ENCODE measurements at places on chromosomes 13 and 19.
A peak's percentile ranks its signal among the peaks of the same experiment; 100 is the strongest.

DNA sequence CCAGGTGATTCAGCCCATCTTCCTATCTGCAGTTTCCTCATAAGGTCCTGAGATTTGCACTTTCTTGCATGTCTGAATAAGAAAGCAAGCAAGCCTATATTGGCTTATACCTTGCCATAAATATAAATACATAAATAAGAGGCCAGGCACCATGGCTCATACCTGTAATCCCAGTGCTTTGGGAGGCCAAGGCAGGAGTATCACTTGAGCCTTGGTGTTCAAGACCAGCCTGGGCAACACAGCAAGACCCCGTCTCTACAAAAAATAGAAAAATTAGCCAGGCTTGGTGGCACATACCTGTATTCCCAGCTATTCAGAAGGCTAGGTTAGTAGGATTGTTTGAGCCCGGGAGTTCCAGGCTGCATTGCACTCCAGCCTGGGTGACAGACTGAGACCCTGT lies 5.5 kb upstream of the GPATCH1 start:
- no peak for DNase-seq

GRCh38 chr13:42017264-42017663 lies 31.2 kb upstream of the DGKH start:
- no peak for DNase-seq

GRCh38 chr19:1862424-1863327 lies 703 bp downstream of the KLF16 start:
- DNase-seq, result peak; percentile 52

DNA sequence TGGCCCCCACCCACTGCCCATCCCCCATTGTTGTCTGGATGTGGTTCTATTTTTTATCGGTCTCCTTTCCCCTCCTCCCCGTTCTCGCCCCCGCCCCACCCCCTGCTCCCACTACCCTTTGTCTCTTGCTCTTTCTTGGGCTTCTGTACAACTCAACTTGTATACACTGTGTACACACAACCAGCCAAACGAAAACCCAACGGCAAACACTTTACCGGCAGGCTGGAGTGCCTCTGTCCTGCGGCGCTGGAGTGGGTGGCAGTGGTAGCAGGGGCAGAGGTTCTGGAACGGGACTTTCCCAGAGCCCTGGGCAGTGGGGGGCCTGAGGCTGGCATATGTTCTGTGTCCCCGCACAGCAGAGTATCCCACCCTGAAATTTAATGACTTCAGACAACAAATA lies 13.7 kb downstream of the RRAS start:
- no peak for DNase-seq

- no peak for DNase-seq
These were observed 117.9 kb downstream of the CCNA1 start for GRCh38 chr13:36550177-36550576.

DNA sequence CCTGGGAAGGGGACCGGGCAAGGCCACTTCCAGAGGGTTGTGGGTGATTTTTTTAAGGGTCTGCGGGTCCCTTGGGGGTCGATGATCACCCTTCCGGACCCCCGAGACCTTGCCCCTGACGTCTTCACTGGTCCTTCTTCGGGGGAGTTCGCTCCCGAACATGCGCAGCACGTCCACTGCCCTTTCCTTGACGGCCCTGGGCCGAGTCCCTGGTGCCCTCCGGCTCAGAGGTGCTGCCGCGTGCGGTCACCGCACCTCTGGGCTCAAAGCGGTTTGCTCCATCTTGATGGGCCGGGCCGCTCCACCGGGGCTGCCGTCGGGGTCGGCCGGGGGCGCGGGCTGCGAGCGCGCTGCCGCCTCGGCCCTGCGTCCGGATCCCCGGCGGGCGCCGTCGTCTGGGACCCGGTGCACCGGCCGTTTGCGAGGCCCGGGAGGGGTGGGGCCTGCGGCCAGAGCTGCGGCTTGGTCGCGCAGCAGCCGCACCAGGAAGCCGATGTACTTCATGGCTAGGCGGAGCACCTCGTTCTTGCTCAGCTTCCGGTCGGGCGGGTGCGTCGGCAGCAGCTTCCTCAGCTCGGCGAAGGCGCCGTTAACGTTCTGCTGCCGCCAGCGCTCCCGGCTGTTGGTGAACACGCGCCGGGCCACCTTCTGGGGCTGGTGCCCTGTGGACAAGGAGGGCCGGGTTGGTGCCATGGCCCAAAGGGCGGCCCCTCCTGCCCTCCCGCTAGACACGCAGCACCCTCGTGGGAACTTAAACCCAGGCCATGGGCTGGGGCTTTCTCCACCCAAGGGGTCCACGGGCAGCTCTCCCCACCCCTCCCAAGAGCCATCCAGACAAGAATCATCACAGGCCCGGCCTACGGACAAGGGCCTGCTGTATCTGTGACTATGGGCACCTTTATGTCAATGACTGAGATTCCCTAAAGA lies 3.3 kb downstream of the LYL1 start:
- peak; percentile 96 for DNase-seq

DNA sequence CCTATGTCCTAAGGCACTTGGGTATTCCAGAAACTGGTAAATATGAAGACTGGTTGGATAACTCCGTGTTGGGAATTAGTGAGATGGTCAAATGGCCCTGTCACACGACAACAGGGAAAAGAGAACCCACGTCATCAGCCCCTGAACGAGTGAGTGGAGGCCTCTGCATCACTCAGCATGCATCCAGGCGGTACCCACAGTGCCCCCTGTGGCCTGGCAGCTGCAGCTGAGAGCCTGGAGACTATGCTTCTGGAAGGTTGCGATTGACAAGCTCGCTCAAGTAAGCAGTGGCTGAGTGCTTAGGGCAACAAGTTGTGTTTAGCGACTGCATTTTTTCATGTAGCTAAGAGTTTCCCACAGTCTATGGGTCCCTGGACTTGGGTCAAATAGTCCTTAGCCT lies 55.9 kb downstream of the COL4A2 start:
- DNase-seq, result no peak

- peak; percentile 66 for DNase-seq
These were observed 5.9 kb downstream of the PKN1 start for GRCh38 chr19:14439014-14439413.

GRCh38 chr13:107117327-107118012 lies 549.5 kb upstream of the ARGLU1 start:
- no peak for DNase-seq

GRCh38 chr19:3942790-3943409 lies 10.0 kb downstream of the NMRK2 start:
- DNase-seq, result peak; percentile 17

GRCh38 chr13:99975626-99976025 lies 4.1 kb upstream of the ZIC5 start:
- no peak for DNase-seq

DNA sequence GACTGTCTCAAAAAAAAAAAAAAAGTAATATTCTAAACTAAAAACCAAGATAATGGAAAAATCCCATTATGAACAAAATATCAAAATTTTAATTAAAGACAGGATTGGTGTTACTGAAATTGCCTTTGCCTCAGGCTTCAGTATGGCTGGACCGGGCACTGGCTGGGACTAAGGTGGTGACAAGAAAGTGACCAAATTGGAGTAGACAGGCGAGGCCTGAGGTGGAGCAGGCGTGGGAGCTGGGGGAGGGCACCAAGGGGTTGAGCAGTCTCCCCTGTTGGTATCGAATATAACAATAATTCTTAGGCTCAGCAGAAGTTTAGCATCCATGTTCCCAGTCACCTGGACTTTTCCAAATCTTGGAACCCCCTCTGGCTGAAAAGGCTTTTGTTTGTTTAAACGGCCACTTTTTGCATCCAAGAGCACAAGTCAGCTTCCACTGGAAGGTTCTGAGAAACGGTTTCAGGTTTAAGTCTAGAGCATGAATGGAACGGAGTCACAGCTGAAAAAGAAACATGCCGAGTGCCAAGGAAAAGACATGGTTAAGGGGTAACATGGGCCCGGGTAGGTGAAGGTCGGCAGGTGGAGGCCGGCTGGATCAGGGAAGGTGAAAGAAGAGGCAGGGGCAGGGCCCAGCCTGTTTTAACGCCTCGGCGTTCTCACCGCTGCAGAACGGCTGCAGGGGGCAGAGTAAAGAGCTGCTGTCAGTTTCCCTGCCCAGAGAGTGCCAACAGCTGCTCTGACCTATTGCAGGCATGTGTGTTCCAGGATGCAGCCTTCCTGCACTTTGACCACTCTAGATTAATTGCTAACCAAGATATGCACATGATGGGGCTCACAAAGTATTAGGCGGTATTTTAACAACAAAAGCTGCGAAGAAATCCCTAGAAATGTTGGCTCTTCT lies 104.4 kb downstream of the TM9SF2 start:
- DNase-seq, result peak; percentile 69

- DNase-seq, result no peak
These were observed 4.0 kb upstream of the PCDH8 start for GRCh38 chr13:52852444-52852843.

- no peak for DNase-seq
These were observed 441 bp downstream of the INAFM1 start for GRCh38 chr19:47274891-47275761.

DNA sequence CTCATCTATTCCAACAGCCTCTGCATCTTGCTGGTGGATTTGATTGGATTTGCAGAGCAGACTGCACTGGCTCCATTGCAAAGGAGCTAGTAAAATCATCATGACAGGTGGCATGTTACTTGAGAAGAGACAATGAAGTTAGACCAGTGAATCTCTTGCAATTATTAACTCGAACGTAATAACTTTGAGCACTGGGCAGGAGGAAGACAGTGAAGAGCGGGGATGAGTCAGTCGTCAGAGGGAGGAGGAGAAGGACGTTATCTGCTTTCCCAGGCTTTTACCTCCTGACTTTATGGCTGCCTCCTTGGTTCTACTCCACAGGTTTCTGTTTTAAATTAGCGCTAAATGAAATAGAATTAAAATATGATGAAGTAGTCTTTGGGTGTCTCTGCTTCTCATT lies 257.8 kb upstream of the IPO5 start:
- no peak for DNase-seq
